ENCODE measurements at places on chromosomes 3 and 15. TPM values are rescaled to one million over a fixed set of nuclear protein-coding genes. Genes with fewer than 3 reads are reported as not detected.

MRPL47 gene
- total RNA-seq, result 44.5 TPM

CBLB gene
- total RNA-seq, result 19.8 TPM

GHSR gene
- total RNA-seq, result not detected

UBP1 gene
- total RNA-seq, result 62.7 TPM

GOLGA8N gene
- total RNA-seq, result 1.6 TPM

ZBTB11 gene
- total RNA-seq, result 29.2 TPM

CPLX3 gene
- total RNA-seq, result not detected

CNTN3 gene
- 1.5 TPM for total RNA-seq

THRB gene
- not detected for total RNA-seq

PROS1 gene
- 8.1 TPM for total RNA-seq

DCBLD2 gene
- 58.8 TPM for total RNA-seq

Measured in epithelial cell of umbilical artery (primary cell).